Fibroblast of the conjunctiva (primary cell): ENCODE measurements at places on chromosomes 2 and 18.

DNA sequence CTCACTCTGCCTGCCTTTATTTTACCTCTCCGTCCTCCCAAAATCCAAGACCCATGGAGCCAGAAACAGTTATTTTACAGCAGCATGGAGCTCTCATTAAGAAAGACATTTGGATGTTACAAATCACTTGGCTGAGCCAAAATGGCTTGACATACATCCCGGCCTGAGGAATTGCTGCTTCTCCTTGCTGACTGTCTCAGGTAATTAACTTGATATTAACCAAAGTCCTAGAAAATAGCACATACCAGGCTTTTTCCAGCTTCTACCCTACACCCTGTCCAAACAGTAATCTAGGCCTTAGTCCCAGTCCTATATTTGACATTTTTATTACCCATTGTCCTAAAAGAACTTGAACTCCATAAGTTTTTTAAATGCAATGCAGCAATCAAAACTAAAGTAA lies 205.0 kb downstream of the TMX3 start:
- no peak for DNase-seq

GRCh38 chr2:128790541-128791001 lies 471.9 kb upstream of the HS6ST1 start:
- DNase-seq: no peak

- no peak for DNase-seq
Measured at GRCh38 chr2:210363876-210364275, 48.9 kb upstream of the MYL1 start.

- no peak for DNase-seq
Measured at GRCh38 chr2:237698358-237698694, 70.9 kb downstream of the LRRFIP1 start.

DNA sequence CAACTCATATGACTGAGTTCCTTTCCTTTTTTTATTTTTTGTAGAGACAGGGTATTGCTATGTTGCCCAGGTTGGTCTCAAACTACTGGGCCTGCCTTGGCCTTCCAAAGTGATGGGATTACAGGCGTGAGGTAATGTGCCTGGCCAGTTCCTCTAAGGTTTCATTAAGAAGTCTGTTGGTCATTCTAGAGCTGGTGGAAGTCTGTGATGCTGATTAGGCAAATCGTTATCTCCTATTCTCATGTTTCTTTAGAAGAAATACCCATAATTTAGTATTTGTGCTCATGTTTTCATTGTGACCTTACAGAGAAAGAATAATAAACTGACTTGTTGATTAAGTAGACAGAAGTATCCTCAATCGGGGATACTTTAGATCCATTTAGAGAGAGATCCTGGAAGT lies 106.1 kb upstream of the SP3 start:
- DNase-seq: no peak

DNA sequence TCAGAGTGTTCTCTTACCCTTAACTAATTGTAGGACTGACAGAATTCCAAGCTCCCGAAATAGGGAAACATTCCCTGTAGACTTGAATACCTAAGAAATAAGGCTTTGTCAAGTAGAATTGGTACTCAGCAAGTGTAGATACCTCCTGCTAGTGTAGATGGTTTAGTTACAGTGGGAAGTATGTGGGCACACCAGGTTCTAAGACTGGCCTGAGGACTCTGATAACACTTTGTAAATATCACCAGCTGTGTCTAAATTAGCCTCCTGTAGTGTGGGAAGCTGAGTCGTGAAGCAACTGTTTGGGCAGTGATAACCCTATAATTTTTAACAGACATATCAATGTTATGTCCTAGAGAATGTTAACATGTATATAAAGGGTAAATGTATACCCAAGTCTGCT lies 304.5 kb downstream of the SLC8A1 start:
- DNase-seq: no peak

DNA sequence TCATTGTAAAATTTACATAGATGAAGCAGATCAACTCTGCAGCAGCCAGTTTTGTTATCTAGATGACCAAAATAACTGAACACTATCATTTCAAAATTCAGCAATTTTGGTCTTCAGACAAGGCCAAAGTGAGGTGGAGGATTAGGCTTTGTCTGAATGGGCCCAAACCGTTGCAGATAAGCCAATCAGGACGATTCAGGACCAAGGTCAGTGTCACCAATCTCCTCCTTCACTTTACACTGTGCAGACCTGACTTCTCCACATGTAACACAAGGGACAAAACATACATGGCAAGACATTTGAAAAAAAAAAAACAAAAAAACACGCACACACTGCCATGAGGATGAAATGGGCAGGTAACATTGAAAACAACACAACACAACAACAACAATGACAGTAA lies 211.2 kb downstream of the NAPG start:
- DNase-seq: no peak

GRCh38 chr2:223995569-223995968 lies 38.3 kb downstream of the MRPL44 start:
- DNase-seq: peak; percentile 49

DNA sequence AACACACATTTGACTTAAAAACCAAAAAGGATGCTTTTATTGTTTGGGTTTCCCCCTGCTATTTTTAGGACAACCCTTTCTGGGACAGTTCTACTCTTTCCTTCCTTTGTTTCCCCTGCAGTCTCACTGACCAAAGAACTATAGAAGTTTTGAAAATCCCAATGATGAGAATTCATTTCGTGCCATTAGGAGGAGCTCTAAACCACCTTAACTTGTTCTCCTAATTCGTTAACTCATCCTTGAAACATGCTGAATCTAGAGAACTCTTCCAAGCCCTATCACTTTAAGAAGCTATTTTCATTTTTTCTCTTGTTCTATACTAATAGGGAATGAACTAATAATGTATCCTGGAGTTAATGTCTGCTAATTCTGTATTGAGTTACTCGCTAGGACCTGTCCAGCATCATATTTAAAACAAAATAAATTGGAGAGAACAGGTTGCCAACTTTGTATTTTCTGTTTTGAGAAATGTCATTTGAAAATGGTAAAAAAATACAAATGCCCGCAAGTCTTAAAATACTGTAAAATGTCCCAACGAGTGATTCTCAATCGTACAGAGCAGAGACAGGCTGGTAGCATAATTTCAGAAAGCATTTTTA lies 62.9 kb downstream of the AFTPH start:
- peak; percentile 56 for DNase-seq

- no peak for DNase-seq
Measured at GRCh38 chr2:68829749-68830148, 41.4 kb downstream of the BMP10 start.

GRCh38 chr2:172398440-172398839 lies 28.9 kb upstream of the ITGA6 start:
- DNase-seq: no peak

DNA sequence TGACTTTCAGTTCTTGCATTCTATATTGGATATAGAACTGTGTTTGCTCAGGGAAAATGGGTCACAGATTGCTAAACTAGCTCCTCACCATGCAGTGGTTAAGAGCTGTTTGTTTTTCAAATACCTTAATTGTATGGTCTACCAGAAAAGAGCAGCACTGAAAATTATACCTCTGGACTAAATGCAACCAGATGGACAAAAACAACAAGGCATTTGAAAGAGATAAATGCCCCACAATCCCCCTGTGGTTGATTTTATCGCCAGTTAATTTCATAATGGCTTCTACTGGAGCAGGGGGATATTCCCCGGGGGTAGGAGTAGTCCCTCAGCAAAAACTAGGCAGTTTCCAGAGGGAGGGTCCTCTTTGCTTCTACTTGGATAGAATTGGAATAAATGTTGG lies 267.9 kb upstream of the TNP1 start:
- no peak for DNase-seq

DNA sequence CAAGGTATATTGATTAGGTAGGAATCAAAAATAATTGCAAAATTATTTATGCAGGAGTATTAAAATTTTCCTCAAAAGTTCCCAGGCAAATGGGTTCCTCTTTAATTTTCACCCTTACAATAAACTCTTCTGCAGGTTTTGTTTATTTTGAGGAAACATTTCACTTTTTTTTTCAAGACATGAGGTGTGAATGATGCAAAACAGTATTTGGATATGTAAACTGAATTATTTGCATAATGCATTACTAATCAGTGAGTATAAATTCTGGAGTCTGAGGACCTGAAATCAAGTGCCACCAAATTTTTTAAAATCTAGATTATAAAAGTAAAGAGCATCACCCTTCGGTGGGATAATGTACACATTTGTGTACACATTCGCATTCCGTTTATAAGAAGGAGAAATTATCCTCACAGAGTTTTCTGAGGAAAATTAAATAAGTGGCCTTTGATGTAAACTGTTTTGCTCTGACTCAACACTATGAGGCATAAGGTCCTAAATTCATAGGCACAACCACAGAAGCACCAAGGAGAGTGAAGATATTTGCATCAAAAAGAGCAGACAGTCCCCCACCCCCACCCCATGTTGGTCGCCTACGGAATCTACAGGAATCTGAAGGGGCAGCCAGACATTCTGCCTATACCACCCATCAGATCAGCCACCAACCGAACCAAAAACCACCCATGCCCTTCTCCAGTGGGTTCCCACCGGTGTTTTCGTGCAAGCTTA lies 33.1 kb downstream of the BCL11A start:
- DNase-seq: no peak

DNA sequence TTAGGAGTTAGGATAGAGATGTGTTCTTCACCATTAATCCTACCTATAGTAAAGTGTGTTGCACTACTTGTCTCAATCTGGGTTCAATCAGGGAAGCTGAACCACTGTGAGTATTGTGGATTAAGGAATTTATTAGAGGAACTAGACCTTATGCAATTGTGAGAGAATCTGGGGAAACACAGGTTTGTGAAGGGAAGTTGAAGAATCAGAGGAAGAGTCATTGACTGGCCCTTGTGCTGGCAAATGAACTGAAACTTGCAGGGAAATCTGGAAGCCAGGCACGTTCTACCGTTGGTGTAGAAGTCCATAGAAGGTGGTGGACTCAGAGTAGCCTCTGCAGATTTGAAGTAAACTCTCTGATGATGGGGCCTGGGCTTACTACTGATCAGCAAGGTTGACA lies 44.7 kb upstream of the HK2 start:
- DNase-seq: no peak

DNA sequence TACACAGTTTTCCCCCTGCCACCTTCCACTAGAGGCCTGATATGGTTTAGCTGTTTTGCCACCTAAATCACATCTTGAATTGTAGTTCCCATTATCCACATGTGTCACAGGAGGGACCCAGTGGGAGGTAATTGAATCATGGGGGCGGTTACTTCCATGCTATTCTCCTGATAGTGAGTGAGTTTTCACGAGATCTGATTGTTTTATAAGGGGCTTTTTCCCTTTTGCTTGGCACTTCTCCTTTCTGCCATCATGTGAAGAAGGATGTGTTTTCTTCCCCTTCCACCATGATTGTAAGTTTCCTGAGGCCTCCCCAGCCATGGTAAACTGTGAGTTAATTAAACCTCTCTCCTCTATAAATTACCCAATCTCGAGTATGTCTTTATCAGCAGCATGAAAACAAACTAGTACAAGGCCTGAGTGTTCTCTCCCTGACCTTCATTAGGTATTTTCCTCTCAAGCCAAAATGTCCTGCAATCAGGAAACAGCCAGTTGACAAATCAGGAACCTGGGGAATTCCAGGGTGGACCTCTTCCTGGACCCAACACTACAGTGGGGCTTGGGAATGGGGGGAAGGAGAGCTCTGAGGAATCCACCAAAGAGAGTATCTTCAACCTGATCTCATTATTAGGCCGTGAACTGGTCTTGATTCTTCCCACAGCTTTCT lies 129.9 kb downstream of the TXNL1 start:
- DNase-seq: no peak

- DNase-seq: no peak
Measured at GRCh38 chr2:96685577-96686459, 43.3 kb downstream of the FER1L5 start.

DNA sequence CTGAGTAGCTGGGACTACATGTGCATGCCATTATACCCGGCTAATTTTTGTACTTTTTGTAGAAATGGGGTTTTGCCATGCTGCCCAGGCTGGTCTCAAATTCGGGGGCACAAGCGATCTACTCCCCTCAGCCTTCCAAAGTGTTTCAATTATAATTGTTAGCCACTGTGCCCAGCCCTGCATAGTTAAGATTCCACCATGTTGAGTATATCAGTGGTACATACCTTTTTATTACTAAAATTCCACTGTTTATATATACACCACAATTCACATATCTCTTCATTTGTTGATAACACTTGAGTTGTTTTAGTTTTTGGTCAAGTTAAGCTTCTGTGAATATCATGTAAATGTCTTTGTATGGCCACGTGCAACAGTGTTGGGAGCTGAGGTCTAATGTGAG lies 12.8 kb upstream of the FMNL2 start:
- DNase-seq: no peak

- no peak for DNase-seq
Measured at GRCh38 chr2:43070676-43071502, 155.5 kb downstream of the ZFP36L2 start.

DNA sequence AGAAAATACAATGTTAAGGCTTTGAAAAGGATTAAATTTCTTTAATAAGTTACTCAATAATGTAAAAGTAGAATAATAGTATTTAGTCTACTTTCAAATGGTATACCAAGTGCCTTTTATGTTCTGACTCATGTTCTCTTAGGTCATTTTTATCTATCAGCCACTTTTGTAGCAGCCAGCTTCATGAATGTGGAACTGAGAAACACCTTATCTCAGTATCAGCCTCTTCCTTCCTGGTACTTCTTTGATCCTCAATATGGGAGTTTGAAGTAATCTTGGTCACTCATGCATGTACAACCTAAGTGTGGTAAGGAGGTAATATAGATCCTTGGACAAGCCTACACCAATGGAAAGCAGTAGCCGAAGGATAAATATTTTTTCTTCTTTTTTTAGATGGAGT lies 180.4 kb upstream of the NRXN1 start:
- DNase-seq: no peak

DNA sequence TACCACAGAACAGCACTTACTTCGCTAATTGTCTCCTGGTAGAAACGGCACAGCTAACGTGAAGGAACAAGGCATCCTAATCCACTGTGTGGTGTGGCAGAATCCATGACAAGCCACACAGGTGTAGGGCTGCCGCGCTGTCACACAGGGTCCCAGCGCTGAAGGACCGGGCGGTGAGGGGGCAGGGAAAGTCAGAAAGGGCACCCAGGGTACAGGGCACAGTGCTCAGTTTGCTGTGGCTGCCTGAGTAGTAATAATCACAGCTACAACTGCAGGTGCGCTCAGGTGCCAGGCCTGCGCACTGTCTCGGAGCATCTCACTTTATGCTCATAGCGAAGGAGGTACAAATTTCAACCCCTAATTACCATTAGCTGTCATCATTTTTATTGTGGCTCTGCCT lies 55.2 kb upstream of the CAB39 start:
- DNase-seq: no peak

DNA sequence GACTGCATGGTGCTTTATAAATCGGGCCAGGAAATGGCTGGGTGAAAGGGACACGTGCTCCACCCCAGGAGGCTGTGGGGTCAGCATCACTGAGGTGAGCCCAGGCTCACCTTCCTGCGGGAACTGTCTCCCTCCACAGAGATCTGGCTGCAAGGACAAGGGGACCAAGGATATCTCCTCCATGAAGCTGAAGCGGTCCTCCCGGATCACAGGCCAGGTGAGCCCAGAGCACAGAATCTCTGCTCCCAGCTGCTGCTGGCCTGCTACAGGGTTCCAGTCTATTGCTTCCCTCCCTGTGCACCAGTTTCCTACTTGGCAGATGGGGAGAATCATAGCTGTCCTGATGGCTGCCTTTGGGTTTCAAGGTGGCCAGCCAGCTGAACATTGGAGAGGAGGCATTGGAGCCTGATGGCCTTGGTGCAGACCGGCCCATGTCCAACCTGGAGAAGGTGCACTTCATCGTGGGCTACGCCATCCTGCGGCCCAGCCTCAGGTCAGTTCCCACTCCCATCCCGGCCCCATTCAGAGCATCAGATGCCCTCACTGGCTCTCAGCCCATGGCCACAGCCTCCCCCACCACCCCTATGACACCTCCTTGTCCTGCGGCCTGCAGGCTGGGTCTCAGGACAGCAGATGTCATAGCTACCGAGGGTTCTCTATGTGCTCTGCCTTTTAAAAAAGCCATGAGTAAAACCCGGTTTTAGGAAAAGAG lies 33.7 kb upstream of the GPR17 start:
- DNase-seq: no peak
